ENCODE measurements at places on chromosomes 1 and 21.

GRCh38 chr1:168498159-168498631 is 45.6 kb downstream of the XCL2 start:
- no peak for DNase-seq

GRCh38 chr1:243343970-243344937 is 88.4 kb downstream of the SDCCAG8 start:
- DNase-seq = no peak

DNA sequence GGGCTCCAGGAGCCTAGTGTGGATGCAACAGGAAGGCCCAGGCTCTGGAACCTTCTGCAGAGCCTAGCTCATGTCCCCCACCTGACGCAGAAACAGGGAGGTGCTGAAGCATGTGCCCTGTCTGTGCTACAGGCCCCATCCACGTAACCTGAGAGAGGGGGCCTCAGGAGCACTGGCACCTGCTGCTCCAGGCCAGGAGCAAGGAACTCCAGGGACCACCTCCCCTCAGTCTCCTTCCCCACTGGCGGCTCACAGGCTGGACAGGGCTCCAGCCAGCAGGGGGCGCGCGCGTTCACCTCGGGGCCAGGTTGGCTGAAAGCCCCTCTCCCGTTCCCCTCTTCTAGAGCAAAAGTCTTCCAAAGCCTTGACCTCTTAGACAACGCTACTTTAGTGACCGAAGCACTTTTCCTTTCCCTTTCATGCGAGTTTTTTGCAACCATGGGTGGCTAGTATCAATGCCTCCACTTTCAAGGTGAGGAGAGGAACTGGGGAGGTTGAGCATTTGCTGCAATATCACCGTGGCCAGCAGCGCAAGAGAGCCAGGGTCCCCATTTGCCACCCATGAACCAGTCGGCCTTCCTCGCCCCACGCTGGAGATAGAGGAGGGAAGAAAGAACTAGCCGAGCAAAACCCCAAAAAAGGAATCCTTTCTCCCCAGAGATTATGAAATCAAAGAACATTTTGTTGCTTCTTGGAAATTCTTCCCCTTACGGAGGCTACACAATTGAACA is 52.4 kb upstream of the GPR157 start:
- peak; percentile 97 for DNase-seq

GRCh38 chr21:34984356-34985058 is 64.6 kb downstream of the RUNX1 start:
- no peak for DNase-seq

DNA sequence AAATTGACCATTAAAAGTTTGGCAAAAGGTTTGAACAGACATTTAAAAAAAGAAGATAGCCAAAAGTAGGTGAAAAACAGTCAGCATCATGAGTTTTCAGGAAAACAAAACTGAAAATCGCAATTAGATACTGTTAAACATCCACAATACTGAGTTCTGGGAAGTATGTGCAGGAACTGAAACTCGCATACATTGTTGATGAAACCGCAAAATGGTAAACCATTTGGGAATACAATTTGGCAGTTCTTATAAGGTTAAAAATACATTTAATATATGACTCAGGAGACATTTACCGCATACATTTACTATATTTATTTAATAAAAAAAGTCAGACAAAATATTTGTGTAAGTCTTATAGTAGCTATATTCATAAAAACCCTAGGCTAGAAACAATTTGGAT is 393.2 kb downstream of the COL11A1 start:
- no peak for DNase-seq

GRCh38 chr1:168178227-168178637 is 530 bp upstream of the TIPRL start:
- DNase-seq = no peak

- DNase-seq = no peak
Measured at GRCh38 chr1:42442662-42443061, 13.2 kb downstream of the ZMYND12 start.

DNA sequence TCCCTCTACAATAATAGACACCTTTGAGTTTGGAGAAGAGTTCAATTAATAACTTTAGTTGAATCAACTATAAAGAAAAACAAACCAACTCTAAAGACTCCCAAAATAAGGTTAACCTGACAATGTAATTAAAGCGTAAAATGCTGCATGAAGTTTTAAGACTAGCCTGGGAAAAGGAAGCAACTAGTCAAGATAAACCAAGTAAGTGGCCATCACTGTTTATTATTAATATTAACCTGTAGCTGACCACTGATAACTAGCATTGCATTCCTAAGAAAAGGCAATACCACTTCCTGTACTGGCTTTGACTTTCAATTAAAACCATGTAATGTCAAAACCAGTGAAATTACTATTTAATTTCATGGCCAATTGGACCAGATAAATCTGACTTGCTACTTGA is 3.0 kb downstream of the PPP1R15B start:
- DNase-seq = no peak

- DNase-seq = no peak
Measured at GRCh38 chr1:65691972-65692371, 100.7 kb upstream of the PDE4B start.

Data from activated CD8-positive, alpha-beta memory T cell treated with anti-CD3 and anti-CD28 coated beads, Interleukin-2, amount 50 U/mL, for 48 hours (primary cell).